Daoy (cell line): ENCODE measurements at places on chromosomes 2 and 18.
A peak's percentile ranks its signal among the peaks of the same experiment; 100 is the strongest.

DNA sequence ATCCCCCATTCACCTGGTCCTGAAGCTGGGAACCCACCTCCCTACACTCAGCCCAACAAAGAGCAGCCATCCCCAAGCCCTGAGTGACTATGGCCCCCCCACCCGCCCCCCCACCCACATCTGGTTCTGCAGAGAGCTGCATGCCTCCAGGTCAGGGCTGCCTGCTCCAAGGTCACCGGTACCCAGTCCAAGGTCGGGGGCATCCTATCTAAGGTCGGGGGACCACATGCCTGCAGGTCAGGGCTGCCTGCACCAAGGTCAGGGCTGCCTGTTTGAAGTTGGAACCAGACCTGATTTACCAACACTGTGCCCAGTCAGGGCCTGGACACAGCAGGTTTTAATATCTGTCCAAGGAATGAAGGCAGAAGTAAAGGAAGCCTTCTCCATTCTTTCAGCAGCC is 66.1 kb upstream of the GPC1 start:
- no peak for DNase-seq

DNA sequence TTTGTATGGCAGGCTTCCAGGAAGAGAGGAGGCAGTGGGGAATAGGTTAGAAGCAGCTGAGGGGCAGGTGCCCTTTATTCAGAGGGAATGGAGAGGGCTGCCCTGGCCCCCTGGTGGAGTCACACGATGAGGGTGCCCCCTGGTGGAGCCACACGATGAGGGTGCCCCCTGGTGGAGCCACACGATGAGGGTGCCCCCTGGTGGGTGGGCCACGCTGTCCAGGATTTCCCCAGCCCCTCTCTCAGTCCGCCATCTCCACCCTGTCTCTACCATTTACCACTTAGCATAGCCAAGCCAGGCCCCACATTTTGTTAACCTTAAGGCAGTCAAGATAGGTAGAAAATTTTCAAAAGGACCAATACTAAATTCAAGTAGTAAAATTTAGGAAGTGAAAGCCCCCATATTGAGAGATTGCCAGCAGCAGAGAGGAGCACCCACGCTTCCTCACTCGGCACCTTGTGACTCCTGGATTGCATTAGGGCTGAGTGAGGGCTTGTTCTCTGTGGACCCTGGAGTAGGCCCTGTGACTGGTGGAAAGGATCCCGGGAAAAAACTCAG is 10.4 kb upstream of the FAM228A start:
- DNase-seq = peak; percentile 19

DNA sequence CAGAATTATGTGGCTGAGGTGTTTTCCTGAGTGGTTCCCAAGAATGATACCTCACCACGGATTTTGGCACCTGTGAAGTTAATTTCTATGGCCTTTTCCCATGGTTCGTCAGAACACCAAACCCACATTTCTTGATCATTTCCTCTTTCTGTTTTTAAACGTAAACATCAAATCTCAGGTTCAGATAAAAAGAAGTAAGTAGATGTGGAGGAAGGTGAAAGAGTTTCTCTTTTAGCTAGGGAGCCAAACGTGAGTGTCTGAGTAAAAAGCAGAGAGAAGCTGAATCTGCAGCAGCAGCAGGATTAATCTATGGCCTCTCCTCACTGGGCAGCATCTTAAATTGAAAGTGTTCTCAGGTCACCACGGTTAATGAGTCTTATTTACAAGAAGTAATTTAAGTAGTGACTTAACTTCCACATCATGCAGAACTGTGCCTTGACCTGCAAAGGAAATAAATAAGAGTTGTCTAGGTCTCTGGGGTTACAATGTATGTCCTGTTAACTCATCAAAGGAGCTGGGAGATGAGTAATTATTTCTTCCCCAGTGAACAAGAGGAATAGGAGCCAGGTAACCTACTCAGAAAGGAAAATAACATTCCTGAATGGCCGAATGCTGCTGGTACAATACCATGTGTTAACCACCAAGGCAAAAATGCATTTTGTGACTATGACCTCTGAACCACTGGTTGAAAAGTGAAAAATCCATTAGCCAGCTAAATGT is 139.6 kb upstream of the NETO1 start:
- no peak for DNase-seq

GRCh38 chr2:200765139-200765951 is 46.4 kb upstream of the BZW1 start:
- peak; percentile 94 for DNase-seq

DNA sequence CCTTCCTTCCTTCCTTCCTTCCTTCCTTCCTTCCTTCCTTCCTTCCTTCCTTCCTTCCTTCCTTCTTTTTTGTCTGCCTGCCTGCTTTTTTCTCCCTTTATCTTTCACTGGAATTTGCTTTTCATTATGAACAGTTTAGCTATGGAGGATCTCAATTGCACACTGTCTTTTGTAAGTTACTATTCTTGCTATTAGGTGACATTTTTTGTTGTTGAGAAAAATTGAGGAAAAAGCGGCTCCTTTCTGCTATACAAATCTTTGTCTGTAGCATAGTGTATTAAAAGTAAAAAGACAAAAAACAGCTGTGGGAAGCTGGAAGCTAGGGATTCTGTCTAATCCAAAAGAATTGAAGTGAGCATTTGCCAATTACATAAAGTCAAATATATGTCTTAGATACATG is 448.7 kb downstream of the DCDC2C start:
- no peak for DNase-seq

DNA sequence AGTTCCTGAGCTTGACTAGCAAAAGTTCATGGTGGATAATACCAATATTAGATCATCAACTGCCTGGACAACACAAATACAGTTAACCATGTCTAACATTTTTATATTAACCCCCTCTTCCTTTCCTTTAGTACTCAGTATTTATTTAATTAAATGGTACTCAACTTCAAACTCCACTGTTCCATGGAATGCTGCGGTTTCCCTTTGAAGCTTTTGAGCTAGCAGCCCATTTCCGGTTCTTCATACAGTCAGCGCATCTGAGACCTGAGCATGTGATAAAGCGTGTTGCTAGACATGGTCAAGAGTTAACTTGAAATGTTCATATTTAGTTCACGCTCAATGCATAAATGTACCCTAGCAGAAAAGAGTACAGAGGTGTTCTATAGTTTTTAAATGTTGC is 278.4 kb downstream of the ALPK2 start:
- no peak for DNase-seq

DNA sequence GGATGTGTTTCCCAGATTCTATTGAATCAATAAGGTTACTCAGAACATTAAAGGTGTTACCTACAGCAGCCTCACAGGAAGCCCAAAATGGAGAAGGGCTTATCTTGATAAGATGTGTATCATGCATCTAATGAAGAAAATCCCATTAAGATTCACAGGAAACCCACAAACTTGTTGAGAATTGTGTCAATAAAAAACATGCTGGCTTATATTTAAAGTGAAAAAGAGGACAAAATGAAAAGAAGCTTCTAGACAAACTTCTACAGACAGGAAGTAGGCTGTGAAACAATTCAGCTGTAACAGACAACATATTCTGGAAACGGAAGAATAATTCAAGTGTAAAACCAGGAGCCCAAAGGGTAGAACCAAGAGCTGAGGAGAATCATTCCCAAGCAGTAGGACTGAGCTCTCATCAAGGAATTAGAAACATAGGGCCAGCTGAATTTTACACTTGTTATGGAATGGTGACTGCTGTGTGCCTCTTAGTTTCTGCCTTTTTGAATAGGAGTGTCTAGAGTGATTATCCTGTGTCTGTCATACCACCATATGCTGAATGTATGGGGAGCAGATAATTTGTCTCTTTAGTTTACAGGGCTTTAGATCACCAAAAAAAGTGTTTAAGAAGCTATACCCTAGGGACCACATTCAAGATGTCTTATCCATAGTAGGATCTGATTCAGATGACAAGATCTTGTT is 9.6 kb downstream of the IMMT start:
- DNase-seq = no peak
